NCI-H2081 treated with DMSO at 0.1 percent for 48 hours (cell line): ENCODE measurements at places on chromosomes 13 and 19.

GRCh38 chr13:111341886-111342285, 21.4 kb downstream of the TEX29 start:
- no peak for DNase-seq

GRCh38 chr13:28056970-28057712, 43.2 kb downstream of the FLT3 start:
- DNase-seq: no peak

DNA sequence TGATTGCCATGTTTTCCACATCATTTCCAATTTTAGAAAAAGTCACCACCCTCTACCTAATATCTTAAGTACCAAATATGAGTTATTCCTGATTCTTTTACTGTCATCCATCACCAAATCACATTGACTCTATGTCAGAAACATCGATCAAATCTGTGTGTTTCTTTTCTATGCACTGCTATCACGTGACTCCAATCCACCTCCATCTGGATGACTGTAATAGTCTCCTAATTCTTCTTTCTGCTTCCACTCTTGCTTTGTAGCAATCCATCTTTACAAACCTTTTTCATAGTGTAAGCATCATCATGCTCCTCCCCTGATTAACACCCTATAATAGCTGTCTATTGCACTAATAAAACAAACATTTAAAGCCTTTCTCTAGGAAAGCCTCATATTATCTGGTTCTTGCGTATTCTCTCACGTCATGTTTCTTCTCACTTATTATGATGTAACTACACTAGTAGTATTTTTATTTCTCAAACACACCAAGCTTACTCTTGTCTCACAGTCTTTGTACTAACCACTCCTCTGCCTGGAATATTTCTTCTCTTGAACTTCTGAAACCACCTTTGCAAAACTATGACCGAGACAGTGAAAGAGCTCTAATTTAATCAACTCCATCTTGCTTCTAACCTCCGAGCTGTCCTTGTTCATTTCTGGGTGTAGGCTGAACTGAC, 10.7 kb upstream of the FPR3 start:
- DNase-seq: no peak

DNA sequence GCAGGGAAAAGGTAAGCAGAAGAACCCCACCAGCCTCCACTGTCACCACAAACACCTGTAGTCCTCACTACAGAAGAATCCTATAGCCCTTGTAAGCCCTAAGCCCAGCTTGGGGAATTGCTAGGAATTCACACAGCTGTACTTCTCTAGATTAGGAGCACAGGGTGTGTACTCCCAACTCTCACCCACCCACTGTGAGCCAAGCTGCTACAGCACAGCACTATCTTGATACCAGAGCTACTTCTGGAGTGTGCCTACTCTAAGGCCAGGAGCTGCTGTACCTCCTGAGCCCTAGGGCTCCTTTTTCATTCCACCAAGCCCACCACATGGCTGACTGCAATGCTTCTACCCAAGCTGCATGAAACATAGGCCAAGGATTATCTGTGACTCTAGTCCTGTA, 122.3 kb upstream of the WASF3 start:
- no peak for DNase-seq

- no peak for DNase-seq
Observed at GRCh38 chr13:60759499-60759898, 362.5 kb downstream of the TDRD3 start.

DNA sequence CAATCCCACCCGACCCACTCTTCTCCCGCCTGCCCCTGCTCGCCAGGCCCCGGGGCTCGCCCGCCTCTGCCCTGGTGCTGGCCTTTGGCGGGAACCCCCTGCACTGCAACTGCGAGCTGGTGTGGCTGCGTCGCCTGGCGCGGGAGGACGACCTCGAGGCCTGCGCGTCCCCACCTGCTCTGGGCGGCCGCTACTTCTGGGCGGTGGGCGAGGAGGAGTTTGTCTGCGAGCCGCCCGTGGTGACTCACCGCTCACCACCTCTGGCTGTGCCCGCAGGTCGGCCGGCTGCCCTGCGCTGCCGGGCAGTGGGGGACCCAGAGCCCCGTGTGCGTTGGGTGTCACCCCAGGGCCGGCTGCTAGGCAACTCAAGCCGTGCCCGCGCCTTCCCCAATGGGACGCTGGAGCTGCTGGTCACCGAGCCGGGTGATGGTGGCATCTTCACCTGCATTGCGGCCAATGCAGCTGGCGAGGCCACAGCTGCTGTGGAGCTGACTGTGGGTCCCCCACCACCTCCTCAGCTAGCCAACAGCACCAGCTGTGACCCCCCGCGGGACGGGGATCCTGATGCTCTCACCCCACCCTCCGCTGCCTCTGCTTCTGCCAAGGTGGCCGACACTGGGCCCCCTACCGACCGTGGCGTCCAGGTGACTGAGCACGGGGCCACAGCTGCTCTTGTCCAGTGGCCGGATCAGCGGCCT, 4.1 kb downstream of the LRFN3 start:
- DNase-seq: no peak

GRCh38 chr13:83877651-83878355, 4.5 kb downstream of the SLITRK1 start:
- DNase-seq: no peak

DNA sequence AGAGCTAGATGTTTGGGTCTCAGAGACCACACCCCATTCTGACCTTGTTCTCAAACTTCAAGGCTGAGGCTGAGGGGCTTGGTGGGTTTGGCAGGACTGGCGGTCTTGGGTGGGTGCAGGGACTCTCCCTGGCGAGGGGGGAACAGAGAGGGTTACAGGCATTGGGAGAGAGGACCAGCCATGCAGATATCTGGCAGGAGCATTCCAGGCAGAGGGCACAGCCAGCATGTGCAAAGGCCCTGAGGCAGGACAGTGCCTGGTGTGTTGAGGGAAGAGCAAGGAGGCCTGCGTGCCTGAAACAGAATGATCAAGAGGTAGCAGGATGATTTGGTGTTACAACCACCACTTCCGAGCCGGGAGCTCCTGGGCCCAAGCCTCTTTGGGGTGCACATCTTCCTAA, 27.4 kb downstream of the NFILZ start:
- DNase-seq: no peak

DNA sequence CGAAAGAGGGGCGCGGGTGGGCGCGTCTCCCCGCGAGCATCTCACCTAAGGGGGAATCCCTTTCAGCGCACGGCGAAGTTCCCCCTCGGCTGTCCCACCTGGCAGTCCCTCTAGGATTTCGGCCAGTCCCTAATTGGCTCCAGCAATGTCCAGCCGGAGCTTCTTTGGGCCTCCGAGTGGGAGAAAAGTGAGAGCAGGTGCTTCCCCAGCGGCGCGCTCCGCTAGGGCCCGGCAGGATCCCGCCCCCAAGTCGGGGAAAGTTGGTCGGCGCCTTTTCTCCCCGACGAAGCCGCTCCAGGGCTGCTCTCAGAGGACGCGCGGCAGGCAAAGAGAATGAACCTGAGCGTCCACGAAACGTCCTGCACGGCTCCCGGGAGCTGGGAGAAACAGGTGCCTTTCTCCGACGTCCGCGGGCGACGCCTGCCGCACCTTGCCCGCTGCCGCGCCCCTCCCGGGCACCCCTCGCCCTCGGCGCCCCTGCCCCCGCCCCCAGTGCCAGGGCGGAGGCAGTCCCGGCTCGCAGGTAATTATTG, 366 bp upstream of the KL start:
- DNase-seq: no peak

DNA sequence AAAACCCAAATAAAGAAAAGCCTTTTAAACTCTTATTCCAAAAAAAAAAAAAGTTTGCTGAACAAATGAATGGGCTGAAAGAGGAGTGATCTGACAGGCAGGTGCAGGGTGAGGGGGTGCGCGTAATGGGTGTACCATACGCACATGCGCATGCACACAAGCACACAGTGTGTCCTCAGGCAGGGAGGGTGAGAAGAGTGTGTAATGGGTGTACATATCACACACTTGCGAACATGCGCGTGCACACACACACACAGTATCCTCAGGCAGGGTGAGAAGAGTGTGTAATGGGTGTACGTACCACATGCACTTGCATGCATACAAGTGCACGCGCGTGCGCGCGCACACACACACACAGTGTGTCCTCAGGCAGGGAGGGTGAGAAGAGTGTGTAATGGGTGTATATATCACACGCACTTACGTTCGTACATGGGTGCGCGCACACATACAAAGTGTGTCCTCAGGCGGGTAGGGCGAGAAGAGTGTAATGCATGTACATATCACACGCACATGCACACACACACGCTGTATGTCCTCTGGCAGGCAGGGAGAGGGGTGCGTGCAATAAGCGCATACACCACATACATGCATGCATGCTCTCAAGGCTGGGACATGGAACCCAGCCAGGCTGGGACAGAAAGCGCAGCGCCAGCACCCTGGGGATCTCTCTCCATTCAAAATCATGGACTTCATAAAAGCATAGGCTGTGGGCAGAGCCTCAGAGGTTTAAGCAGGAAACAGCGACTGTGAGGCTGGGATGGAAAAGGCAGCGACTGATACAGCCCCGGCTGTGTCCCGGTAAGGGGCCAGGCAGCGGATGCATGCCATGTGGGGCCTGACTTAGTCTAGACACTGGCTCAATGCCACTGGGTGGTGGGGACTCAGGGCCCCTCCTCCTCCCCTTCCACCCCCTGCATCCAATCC, 70.4 kb downstream of the CEBPG start:
- no peak for DNase-seq

GRCh38 chr13:91368676-91369440, 21.4 kb downstream of the MIR17HG start:
- no peak for DNase-seq

- DNase-seq: no peak
Observed at GRCh38 chr19:5148794-5149190, 179.9 kb downstream of the KDM4B start.

DNA sequence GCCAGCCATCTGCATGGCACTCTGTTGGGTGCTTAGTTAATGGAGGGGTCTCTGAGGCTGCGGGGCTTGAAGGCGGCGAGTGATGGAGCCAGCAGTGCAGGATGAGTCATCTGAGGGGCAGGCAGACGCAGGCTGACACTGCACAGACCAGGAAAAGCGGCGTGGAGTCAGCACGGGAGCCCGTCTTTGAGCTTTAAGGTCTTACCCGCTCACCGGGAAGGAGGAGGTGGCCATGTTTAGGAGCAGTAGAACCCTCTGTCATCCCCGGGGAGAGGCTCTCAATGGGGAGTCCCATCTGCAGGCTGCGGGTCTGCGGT, 13.1 kb downstream of the NAXD start:
- DNase-seq: no peak

DNA sequence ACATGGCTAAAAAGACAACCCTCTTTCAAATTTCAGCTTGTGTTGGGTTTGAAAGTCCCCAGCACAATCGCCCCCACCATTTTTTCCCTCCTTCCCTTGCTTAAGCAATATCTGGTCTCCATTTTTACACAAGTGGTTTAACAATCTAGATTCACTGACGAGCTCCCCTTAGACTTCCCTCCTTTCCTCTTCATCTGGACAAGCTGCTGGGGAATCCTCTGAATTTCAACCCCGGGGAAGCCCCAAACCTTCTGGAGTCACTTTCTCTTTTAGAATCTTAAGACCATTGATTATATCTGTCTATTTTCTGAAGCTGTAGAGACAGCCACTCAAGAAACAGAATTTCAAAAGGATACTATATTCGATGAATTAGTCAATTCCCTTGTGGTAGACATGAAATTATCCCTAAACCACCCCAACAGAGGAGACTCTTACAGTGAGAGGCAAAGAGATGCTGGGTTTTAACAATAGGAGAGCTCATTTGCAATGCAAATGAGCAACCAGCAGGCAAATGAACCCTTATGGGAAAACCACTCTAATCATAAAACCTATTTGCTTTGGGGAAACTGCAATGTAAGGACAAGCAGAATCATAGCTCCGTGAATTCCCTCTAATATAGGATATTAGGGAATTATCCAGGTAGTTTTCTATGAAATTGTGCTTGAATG, 78.9 kb downstream of the TEX26 start:
- DNase-seq: no peak
